ENCODE measurements at places on chromosomes 2 and 18.

DNA sequence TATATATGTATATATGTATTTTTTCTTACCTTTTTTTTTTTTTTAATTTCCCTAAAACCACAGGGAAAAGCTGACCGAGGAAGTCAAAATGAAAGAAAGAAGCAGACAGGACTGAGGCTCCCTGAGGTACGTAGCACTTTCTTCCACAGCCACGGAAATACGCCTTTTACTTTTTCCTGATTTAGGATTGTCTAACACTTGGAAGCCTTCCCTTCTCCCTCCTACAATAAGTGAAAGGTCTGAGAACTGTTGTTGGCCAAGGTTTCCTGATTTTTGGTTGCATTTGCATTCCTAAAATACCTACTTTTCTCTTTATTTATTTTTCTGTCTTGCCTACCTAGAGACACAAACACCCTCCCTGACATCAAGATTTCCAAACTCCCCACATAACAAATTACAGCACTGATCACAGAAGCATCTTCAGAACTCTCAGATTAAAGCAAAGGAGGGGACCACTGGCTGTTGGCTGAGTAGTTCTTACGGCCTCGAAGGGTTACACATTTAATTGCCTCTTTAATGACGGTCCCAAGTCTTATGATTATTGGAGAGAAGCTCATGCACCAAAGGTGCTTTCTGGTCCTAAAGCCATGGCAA is 778.5 kb upstream of the FANCL start:
- no peak for DNase-seq

- no peak for DNase-seq
Observed at GRCh38 chr2:146451972-146452371, 1392.9 kb upstream of the ACVR2A start.

- DNase-seq: no peak
Observed at GRCh38 chr2:197219636-197220035, 90.9 kb downstream of the ANKRD44 start.

DNA sequence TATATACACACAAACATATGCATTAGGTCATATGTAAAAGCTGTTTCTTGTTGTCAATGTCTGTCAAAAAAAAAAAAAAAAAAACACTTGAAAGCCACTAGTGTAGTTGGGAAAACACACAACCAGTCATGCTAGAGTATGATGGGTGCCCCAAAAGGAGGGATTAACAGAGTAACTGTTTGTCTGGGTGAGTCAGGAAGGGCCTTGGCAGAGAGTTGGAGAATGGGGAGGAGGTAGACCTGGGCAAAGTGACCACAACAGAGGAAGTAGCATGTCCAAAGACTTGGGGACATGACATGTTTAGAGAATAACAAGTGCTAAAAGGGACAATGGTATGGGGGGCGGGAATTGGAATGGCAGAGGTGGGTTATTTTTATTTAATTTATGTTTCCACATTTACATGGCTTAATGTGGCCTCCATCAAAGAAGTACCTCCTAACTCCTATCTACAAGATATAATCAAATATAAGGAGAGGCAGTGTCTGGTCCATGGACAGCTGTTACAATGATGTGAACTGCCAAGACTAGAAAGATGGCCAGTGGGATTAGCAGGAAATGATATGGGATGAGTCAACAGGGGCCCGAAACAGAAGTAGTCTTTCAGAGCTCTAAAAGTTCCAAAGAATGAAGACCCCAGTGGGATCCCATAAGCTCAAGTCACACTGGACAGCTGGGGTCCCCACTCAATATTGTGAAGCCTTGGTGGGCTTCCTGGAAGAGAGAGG is 99.9 kb upstream of the ZFP36L2 start:
- peak; percentile 24 for DNase-seq

GRCh38 chr2:11743846-11744553 is 2.4 kb upstream of the LPIN1 start:
- DNase-seq: peak; percentile 99

GRCh38 chr2:102021779-102022178 is 30.0 kb downstream of the IL1R2 start:
- DNase-seq: no peak

DNA sequence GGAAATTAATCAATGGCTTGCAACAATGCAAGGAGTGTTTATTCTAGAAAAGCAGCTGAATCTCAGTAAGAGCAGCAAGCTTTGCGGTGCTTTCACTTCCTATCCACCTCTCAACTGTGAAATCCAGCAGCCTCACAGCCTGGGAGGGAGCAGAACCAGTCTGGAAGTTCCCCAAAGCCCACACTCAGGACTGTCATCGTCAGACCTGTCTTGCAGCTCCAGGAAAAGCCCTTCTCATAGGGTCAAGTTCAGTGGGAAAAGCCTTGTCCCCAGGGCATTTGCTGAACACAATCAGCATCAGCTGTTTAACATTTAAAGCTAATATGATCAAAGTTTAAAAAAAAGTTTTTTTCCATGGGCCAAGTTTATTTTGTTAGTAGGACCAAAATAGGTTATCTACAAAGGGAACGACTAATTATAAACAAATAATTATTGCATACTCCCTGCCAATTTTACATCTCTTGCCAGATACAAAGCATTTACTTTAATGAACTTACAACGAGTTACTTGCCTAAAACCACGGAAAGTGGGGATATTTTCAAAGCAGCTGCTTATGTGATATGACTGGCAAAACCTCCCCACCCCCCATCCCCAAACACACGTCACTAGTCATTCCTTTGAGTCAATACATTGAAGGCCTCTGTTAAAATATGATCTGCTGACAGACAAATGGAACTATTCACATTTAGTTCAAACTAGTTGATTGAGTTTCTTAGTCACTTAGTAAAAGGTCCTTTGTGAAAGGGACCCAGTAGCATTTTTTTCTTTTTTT is 36.8 kb downstream of the PARD6G start:
- peak; percentile 66 for DNase-seq

DNA sequence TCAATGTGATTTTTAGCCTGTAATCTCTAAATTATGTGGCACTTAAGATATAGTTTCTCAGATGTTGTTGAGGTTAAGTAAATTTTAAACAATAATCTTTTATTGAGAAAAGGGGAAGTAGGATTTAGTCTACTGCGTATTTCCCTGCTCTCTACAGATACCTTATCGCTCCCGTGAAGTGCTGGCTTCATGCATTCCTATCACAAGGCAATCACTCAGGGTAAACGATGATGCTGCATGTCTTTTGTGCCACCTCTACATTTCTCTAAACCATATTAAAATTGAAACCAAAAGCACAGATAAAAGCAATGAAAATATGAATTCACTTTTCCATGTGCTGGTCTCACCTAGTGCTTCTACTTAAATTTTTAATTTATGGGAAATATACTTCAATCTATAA is 14.4 kb upstream of the RPE start:
- peak; percentile 11 for DNase-seq

DNA sequence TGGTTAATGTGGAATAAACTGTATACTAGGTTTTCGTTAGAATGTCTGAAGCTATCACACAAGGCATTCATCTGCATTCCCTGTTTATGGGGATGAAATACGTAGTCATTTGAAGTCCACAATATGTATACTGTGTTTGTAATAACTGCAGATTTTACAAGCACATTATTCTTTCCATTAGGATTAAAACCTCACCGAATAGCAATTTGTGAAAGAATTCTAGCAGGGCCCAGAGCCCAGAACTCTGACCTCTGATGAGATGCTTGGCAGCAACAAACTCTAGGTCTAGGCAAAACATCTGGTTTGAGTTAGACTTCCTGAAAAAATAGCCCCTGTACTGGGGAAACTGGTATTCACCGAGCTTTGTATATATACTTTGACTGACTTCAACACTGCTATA is 158.2 kb downstream of the SRBD1 start:
- no peak for DNase-seq

DNA sequence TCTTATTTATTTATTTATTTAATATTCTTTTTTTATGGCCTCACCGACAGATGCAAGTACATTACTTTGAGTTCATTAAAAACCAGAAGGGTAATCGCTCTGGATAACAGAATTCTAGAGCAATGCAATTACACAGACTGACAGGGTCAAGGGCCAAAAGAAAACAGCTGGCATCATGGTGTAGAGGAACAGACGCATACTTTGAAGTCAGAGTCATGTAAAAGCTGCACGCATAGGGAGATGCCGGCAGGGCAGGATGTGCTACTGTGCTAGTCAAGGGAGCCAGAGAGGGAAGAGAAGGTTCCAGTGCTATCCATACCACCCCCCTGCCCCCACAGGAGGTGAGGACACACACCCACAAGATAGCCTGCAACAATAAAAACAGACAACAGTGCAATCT is 115.2 kb upstream of the TFCP2L1 start:
- DNase-seq: no peak

- DNase-seq: peak; percentile 60
Observed at GRCh38 chr18:48902023-48902855, 48.5 kb downstream of the SMAD7 start.

GRCh38 chr18:30106356-30106755 is 936.2 kb downstream of the DSC3 start:
- no peak for DNase-seq

DNA sequence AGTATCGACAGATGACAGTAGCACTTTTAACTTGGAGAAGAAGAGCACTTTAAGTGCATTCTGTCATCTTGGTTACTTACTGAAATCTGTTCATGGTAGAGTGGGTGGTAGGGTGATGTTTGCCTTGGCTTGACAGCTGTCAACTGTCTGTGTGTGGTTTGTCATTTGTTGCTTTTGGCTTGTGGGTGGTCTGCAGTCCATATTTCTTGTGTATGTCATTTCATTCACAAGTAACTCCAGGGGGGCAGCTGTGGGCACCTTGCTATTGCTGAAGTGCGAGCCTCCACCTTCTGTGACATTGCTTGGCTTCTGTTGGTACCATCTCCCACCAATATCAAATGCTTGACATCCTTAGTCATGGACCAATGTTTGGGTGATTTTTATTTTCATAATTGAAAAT is 311.6 kb upstream of the NRP2 start:
- DNase-seq: no peak

DNA sequence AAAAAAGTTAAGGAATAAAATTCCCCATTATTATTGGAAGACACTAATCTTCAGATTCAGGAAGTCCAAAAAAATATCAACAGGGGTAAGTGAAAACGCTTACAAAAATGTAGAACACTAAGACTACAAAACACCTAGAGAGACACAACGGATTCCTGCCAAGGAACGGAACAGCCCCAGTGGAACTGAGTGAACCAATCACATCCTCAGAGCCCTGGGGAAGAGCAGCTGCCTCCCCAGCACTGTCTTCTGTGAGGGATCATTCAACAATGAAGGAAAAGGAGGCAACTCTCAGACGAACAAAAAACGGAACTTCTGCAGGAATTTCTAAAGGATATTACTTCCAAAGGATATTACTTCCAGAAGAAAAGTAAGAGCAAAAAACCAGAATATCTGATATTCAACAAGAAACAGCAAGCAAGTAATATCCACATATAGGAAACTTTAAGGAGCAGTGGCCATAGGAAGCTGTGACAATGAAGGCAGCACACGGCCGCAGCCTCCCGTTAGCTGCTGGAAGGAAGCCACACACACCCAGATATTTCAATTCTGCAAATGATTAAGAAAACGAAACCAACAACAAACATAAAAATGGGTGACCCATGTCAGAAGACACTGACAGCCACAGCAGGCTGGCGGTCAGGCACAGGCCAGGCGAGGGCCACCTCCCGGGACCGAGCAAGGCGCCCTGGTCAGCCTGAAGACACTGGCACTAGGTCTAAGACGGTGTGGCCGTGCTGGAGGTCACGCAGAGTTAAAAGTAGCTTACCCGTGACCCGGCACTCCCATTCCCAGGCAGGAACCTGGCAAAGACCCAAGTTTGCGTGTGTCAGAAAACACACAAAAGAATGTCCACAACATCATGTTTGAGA is 81.8 kb downstream of the HDAC4 start:
- peak; percentile 82 for DNase-seq

GRCh38 chr2:96408616-96409015 is 73.0 kb downstream of the NCAPH start:
- no peak for DNase-seq

DNA sequence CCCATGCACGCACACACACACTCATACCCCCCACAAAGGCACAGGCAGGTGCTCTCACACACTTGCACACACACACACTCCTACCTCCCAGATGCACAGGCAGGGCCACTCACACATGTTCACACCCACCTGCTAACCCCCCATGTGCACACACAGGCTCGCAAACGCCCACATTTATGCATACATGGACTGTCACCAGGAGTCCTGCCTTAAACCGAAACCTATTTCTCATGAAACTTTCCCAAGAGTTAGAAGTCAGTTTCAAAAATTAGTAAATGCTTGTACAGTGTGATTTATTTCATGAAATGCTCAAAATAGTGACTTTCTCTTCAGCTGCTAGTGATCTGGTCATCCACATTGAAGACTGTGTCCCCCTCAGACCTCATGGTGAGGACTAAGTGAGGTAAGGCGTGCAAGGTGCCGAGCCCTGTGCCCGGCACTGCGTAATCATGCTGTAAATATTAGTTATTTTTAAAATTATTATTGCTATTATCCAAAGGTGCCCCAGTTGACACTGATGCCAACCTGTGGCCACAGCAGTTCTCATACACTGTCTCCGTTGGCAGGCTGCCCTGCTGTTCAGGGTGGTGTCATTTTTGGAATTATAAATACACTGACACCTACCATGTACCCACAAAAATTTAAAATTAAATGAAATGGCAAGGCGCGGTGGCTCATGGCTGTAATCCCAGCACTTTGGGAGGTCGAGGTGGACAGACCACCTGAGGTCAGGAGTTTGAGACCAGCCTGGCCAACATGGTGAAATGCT is 12.4 kb downstream of the CNNM4 start:
- peak; percentile 9 for DNase-seq

- DNase-seq: no peak
Observed at GRCh38 chr18:80167931-80168330, 58.9 kb downstream of the ADNP2 start.

DNA sequence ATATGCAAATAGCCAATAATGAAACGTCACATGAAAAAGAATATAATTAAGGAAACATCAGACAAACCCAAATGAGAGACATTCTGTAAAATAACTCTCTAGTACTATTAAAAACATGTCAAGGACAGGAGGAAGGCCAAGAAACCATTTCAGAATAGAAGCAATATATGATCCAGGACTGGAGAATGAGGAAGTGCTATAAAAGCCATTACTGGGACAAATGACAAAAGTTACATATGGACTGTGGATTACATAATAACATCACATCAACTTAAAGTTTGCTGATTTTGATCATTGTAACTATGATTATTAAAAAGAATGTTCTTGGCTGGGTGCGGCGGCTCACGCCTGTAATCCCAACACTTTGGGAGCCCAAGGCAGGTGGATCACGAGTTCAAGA is 81.3 kb downstream of the CRACDL start:
- DNase-seq: peak; percentile 54

GRCh38 chr2:27765621-27766286 is 5.8 kb upstream of the MRPL33 start:
- DNase-seq: peak; percentile 21

GRCh38 chr2:38975042-38975441 is 85.4 kb downstream of the ARHGEF33 start:
- DNase-seq: no peak

DNA sequence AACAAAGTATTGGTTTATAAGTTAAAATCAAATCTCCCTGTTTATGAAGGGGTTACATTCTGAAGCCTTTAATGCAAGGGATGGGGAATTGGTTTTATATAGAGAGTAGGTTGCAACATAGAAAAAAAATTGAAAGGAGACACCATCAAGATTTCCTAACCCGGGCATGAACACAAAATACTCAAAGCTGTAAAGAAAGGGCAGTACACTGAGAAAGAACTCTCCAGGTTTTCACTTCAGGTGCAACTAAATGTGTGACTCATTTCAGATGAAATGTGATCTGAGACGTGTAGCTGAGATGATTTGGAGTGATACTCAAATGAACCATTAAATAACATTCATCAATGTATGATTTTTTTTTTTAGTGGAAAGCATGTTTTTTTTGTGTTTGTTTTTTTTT is 43.6 kb downstream of the SANBR start:
- no peak for DNase-seq

- no peak for DNase-seq
Observed at GRCh38 chr2:20543469-20544152, 96.7 kb downstream of the RHOB start.
